ENCODE measurements at places on chromosomes 2 and 18.
A peak's percentile ranks its signal among the peaks of the same experiment; 100 is the strongest.

GRCh38 chr2:202723746-202724145 lies 89.0 kb downstream of the FAM117B start:
- DNase-seq: no peak

- no peak for DNase-seq
These were observed 1.2 kb downstream of the FBXO41 start for GRCh38 chr2:73282924-73283544.

GRCh38 chr2:171319164-171319810 lies 114.5 kb downstream of the METTL8 start:
- peak; percentile 73 for DNase-seq

- peak; percentile 88 for DNase-seq
These were observed 38.3 kb downstream of the GCG start for GRCh38 chr2:162113776-162114168.

- peak; percentile 11 for DNase-seq
These were observed 12.2 kb upstream of the TPRKB start for GRCh38 chr2:73749314-73749713.

GRCh38 chr2:216245391-216245975 lies 126.8 kb downstream of the MARCHF4 start:
- no peak for DNase-seq

DNA sequence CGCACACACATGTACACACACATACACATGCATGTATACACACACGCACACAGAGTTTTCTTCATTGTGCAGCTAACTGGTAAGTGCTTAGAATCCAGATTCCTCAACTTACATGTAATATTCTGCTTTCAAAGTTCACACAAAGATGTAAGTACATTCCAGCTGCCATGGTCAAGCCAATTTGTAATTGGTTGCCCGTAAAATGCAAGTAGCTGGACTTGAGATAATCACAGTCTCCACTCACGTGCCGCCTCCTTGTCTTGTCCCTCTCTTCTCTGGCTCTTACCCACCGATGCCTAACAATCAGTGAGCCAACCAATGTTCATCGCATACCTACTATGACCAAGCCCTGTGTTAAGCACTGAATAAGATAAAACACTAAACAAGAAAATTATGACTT lies 77.8 kb downstream of the SOCS6 start:
- DNase-seq: no peak

- no peak for DNase-seq
These were observed 99.9 kb upstream of the LINC00305 start for GRCh38 chr18:64248836-64249235.

DNA sequence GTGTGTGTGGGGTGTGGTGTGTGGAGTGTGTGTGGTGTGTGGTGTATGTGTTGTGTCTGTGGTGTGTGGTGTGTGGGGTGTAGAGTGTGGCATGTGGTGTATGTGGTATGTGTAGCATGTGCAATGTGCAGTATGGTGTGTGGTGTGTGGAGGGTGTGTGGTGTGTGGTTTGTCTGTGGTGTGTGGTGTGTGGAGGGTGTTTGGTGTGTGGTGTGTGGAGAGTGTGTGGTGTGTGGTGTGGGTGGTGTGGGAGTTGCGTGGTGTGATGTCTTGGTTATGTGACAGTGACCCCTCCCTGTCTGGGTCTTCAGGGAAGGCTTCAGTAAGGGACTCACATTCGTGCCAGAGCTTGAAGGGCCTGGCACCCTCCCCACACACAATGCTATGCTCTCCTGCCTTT lies 718.2 kb upstream of the SOX11 start:
- DNase-seq: no peak

DNA sequence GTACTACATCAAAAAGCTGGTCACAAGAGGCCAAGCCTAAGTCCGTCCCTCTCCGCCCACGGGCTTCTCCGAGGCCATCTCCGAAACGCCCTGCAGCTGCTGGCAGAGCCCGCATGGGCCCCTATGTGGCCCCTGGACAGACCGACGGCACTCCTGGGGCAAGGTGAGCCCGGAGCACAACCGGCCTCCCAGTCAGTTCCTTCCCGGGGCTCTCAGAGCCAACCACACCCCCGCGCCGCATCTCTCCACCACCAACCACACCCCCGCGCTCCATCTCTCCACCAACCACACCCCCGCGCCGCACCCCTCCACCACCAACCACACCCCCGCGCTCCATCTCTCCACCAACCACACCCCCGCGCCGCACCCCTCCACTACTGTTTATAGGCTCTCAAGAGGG lies 93.5 kb downstream of the ZNF516 start:
- DNase-seq: no peak

DNA sequence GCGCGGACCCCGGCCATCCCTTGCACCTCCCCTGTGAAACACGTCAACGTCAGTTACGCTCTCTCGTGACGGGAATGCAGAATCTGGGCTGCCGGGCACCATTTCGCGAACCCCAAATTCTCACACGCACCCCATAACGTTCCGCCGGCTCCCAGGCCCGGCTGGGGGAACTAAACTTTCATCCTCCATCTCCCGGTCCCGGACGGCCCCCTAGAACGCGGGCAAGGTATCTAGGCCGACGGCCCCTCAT lies 544 bp downstream of the DNAJC27 start:
- no peak for DNase-seq

- DNase-seq: peak; percentile 27
These were observed 78.5 kb downstream of the SPHKAP start for GRCh38 chr2:228102949-228103348.

DNA sequence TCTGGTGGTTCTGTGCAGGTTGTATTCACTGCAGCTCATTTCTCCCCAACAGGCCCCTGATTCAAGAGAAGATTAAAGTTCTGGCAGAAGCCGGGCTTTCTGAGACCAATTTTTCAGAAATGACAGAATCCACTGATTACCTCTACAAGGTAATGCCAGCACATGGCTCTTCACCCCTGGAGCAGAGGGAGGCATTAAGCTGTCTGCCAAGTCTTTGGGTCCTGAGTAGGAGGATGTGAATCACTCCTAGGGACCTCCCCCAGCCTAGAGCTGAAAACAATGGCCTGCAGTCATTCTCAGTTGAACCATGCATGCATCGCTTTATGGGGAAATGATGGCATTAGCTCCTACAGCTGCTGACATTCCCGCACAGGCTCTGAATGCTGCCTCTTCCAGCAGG lies 20.5 kb upstream of the RPL37A start:
- peak; percentile 89 for DNase-seq

DNA sequence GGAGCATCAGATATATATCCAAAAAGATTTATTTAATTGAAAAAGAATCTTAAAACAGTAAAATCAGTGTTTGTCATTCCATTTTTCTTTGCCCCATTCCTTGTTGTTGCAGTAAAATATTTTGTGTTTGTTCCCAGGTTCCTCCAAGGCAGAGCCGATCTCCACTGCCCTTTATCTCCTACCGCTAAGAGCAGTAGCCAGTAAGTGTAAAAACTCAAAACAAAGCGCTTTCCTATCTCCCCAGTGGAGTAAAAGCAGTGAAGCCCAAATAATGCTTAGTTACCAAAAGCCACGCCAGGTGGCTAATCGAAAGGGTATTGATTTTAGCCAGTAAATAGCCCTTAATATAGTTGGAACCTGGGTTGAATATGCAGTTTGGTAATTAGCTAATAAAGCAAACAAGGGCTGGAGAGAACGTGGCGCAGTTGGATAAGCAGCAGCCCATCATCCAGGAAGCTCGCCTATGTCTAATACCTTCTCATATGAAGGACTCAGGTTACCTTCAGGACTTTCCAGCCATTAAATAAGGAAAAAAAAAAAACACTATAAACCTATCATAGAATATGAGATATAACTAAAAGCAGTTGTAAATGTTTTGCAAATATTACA lies 12.4 kb upstream of the GPD2 start:
- DNase-seq: no peak

- peak; percentile 89 for DNase-seq
These were observed 87.8 kb downstream of the KCTD1 start for GRCh38 chr18:26460449-26461091.

GRCh38 chr2:106306387-106306786 lies 112.3 kb upstream of the UXS1 start:
- no peak for DNase-seq

DNA sequence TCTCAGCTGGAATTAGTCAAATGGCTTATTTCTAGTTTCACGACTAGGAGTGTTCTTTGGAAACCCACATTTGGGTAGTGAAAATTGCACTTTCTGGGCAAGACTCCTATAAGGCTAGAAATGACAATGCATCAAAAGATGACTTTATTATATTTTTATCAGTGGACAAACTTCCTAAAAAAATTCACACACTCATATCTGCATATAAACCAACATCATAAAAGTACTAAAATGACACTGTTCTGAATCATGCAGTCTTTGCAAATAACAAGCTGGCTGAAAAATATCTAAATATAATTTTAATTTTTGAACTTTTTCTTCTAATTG lies 17.6 kb downstream of the MXD1 start:
- no peak for DNase-seq

DNA sequence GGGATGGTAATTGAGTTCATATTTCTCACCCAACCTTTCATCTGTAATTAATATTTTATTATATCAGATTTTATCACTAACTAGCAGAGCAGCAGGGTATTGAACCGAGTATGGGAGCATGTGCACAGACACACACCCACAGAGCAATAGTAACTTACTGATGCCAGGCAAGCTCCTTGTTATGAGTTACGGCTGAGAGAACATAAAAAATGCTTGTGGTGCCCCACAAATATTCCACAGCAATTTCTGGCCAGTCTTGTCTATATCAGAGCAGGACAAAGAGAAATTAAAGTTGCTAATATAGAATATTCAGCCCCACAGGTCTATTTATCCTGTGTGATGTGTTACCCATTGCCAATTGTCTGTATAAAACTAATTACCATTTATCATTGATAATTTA lies 501.8 kb upstream of the RAB12 start:
- DNase-seq: no peak

GRCh38 chr2:20622731-20623130 lies 28.2 kb downstream of the HS1BP3 start:
- no peak for DNase-seq

DNA sequence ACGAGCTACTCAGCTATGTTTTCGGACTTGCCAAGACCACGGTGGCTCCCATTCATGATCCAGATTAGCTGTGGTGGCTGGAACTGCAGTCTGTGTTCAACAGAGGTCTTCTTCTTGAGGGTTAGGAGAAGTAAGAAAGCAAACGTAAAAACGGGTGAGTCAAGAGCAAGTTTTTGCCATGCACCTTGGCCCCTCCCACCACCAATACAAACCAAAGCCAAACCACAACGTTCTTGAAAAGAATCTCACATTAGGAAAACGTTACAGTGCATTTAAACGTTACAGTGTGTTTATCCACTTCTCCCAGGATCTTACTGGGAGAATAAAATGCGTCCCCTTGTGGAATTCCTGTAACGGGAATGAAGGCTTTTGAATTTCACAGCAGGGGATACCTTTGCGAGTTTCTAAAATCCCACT lies 725 bp downstream of the FBXO48 start:
- peak; percentile 84 for DNase-seq

DNA sequence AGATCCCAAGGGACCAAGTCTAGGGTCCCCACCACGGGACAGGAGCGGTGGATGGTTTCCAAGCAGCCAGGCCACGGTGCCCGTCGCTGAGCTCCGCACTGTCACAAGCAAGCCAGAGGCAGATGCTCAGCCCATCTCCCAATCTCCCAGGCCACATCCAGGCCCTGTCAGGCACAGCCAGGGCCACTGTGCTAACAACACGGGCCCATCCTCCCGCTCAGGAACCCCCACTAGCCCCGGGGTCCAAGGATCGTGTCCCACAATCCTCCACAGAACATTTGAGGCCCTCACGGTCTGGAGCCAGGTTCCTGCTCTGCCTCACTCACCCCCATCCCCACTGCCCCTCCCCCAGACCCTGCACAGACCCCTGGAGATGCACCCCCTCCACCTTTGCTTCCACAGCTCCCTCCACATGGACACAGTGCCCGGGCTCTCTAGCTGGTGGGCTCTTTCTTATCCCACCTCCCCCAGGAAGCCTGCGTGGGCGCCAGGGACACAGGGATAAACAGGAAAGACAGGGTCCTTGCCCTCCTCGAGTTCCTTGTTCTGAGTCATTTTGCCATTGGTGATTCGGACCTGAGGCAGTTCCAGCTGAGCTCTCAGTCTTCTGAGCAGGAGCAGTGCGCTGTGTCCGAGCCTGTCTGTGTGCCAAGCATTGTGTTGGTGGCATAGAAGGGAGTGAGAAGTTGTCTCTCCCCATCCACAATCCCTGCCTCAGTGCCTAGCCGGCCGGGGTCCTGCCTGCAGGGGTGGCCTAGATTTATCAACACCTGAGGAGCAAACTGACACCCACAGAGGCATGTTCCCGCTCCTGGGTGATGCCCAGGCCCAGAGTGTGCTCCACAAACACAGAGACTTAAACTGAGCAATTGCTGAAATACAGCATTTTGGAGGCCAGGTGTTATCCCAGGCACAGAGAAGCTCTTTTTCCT lies 7.0 kb downstream of the CROCC2 start:
- DNase-seq: peak; percentile 44

DNA sequence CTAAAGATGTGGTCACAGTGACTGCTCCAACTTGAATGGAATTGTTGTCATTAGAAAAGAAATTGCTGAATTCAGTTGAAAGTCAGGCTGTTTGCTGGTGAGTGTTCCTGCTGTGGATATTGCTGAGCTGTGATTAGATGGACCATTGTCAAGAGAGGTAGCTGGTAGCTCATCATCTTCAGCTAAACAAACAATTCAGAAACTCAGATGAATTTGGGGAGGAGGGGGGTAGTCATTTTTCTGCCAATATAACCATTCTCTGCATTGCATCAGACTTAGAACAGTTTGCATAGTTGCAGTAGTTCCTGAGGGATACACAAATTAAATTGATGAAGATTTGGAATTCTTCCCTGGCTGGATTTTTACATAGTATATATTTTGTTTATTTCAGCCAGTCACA lies 108.3 kb downstream of the MTCL1 start:
- DNase-seq: no peak

DNA sequence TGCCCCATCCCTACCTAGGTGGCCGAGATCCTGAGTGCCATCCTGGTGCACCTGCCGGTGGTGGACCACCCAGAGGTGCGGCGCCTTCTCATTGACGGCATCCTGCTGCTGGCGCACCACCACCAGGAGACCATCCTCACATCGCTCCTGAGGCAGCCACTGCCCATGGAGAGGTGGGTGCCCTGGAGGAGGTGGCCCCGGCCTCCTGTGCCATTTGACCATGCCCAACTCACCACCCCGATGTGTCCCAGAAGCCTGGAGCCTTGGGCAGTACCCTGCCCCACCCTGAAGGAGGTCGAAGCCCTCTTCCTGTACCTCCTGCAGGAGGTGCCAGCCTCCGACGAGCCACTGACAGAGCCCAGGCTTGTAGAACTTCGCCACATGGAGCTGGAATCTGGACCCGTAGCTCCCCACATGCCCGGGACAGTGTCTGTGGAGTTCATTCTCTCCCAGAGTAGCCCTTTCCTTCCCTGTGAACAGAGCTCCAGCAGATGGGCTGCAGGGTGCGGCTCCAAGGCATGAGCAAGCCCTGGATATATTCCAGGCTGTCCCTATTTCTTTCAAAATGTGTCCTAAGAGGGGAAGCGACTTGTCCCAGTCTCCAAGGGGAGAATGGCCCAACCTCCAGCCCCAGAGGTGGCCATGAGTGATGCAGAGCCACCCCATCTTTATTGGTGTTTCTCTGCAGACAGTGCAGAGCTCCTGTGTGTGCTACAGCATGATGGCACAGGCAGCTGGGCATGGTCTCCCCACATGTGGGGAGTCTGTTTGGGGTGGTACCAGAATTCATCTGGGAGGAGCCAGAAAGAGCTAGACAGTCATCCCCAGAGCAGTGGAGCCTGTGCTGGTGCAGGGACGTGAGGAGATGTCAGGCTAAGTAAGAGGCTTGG lies 34.2 kb downstream of the HJURP start:
- no peak for DNase-seq

- no peak for DNase-seq
These were observed 73.4 kb upstream of the CHAC2 start for GRCh38 chr2:53694096-53694771.

- peak; percentile 42 for DNase-seq
These were observed 7.2 kb upstream of the PROC start for GRCh38 chr2:127410871-127411652.

- DNase-seq: peak; percentile 74
These were observed 95.4 kb upstream of the FN1 start for GRCh38 chr2:215531284-215531683.

Measured in epithelial cell of esophagus (primary cell).